ENCODE measurements at places on chromosomes 4 and X.

DNA sequence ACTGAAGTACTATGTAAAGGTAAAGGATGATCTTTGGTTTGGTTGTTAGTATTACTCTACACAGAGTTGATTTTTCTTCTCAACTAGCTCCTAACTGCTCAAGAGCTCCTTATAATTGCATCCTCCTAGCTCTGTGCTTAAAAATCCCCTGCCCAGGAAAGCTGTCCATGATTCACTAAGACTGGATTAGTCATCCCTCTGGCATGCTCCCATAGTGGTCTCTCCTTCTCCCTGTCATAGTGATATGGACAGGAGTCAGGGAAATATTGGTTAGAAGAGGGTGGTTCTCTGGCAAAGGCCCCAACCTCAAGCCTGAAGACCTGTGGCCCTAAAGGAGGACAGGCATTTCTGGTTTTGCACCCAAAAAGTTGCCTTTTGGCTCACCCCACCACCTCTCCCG, 242.3 kb upstream of the KCNIP4 start:
- DNase-seq: no peak

- no peak for DNase-seq
Observed at GRCh38 chr4:18751083-18751482, 729.5 kb upstream of the LCORL start.

GRCh38 chrX:56107320-56107719, 124.8 kb upstream of the KLF8 start:
- no peak for DNase-seq

DNA sequence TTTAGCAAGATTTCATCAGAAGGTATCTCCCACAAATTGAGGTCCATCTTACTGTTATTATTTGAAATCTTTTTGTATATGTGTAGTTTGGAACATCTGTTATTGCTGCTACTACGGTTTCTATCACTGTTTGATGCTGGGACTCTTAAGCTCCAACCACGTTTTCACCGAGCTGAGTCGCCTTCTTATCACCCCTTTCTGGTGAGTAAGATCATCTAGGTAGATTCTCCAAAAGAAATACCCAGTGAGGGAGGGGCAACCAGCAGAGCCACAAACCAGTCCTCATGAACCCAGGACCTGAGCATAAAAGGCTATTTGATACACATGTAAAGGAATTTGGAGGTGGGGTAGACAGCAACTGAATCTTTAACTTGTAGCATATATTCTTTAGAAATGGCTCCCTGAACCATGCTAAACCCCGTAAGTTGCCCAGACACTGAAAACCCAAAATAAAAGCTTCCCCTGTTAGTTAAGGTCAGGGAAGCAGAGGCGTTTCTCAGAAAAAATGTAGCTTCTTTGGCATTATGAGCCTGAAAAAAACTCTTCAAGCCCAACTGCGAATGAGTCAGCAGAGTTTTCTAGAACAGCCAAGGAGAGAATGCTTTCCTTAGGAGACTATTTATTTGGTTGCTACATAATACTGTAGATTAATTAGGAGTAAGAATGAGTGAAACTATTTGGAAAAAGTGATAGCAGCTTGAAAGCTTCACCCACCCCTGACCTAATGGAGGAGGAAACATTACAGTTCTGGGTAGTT, 53.8 kb upstream of the ATXN3L start:
- no peak for DNase-seq

- no peak for DNase-seq
Observed at GRCh38 chr4:74402692-74403456, 37.9 kb downstream of the EREG start.

DNA sequence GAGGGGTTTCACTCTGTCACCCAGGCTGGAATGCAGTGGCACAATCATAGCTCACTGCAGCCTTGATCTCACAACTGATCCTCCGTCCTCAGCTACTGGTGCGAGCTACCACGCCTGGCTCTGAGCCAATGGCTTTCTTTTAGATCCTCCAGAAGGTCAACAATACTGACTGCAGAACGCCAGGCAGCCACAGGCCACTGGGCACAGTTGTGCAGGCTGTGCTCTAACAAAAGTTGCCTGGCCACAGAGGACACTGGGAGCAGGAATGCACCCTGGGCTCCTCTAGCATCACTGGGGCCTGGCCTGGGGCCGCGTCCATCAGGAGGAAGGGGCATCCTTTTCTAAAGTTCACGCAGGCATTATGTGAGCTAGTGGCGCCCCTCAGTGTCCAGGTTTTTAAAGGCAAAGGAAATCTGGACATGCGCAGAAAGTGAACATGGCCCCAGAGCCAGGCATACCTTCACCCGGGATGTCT, 14.9 kb upstream of the PORCN start:
- DNase-seq: no peak

DNA sequence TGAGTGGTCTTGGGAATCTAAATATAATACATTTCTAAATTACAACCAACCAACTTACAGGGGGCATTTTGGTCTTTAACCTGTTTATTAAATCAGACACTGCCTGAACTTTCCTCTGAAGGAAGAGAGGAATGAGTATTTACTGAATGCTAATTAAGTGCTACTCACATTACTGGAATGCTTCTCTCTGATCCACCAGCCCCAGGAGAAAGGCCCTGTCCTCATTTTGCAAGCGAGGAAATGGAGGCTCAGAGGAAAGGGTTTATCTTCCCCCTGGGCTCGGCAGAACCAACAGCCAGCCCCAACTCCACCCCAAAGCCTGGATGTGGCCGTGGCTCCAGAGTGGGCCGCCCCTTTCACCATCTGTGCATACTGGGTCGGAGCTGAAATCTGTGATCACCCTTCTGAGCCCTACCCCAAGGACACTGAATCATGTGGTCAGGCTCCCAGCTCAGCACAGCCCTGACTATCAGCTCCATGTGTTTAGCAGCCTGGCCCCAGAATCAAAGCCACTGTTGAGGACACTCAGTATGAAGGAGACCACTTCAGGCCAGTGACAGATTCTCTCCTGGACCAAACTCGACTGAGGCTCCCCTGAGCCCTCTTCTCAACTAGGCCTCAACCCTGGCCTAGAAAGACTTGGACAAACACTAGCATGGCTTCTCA, 56.7 kb upstream of the ENPP6 start:
- DNase-seq: no peak

DNA sequence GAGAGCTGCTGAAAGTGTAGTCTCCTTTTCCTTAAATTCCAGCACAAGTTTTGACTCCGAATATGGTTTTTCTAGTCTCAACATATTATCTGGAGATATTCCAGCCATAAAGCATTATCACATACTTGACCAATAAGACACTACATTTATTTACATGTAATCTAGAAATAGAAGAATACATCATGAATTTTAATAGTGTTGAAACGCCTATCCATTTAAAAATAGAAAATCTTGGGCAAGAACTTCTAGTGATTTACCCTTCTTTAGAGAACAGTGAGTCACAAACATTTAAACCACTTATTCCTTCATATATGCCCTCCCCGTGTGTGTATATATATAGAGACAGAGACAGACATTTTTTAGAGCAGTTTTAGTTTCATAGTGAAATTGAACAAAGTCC, 161.5 kb downstream of the SOWAHB start:
- no peak for DNase-seq

Data from GDM1 (cell line).